Stimulated activated CD8-positive, alpha-beta memory T cell treated with anti-CD3 and anti-CD28 coated beads, Interleukin-4, amount 100 ng/mL, for 4 hours (primary cell): ENCODE measurements at places on chromosomes 1 and 21.

DNA sequence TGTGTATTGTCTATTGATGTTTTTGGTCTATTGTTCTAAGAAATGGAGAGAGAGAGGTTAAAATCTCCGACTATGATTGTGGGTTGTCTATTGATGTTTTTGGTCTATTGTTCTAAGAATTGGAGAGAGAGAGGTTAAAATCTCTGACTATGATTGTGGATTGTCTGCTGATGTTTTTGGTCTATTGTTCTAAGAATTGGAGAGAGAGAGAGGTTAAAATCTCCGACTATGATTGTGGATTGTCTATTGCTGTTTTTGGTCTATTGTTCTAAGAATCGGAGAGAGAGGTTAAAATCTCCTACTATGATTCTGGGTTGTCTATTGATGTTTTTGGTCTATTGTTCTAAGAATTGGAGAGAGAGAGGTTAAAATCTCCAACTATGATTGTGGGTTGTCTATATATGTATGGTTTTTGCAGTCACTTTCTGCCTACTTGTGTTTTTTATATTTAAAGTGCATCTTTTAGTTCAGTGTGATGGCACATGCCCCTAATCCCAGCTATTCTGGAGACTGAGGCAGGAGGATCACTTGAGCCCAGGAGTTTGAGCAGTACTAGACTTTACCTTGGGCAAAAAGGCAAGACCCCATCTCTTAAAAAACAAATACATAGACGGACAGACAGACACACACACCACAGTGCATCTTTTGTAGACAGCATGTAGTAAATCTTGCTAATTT is 16.2 kb downstream of the C1orf159 start:
- no peak for DNase-seq

DNA sequence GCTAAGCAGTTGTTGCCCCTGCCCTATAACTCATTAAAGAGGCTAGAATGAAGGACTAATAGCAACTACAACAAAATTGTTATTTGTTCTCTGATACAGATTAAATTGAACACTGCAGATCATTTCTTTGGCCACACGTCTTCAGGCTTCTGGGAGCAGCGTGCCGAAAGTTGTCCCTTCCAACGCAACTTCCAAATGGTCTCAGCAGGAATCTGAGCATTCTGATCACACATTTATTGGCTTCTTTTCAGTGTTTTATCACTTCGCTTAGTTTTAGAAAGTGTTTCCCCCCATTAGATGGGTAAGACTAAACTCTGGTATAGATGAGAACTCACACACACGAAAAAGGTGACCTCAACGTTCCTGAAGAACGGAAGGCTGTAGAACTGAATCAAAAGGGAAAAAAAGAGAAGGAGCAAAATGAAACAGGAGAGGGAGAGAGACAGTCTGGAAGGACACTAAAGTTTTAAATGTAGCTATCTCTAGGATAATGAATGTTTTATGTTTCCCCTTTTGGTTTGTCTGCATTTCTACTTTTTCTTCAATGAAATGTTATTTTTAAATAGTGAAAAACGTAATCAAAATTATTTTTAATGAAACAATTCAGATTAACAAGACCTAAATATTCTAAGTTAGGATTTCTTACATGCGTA is 336.5 kb downstream of the RRAGC start:
- DNase-seq, result no peak

GRCh38 chr1:167118188-167118587 is 24.3 kb downstream of the STYXL2 start:
- no peak for DNase-seq

- DNase-seq, result no peak
Measured at GRCh38 chr1:180160357-180160756, 5.7 kb downstream of the QSOX1 start.

DNA sequence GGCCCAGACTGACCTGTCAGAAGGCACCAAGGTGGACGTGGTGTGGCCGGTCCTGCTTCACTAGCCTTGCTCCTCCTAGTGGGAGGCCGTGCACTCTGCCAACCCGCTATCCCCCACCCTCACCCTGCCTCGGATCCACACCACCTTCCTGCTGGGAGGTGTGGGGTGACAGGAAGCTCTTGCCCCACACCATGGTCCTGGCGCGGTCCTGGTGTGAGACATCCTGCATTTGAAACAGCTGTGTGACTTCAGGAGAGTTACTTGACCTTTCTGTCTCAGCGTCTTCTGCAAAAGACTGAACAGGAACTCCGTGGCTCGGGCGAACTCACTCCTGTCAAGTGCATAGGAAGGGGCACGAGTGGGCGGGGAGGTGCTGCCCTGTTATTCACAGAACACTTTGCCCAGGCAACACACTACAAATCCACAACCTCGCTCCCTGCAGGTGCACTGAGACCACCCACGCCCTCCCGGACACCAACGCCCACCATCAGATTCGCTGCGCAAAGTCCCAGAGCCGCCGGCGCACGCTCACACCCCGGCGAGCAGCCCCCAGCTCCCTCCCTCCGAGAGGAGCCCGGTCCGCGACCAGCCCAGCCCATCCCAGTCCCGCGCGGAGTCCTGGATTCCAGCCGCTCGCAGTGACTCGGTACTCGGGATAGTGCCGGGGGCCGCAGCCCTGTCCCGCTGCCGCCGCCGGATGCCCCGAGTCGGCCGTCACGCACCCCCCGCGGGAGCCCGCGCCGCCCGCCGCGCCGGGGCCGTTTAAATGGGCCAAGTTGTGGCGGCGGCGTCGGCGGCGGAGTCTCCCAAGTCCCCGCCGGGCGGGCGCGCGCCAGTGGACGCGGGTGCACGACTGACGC is at the start of gene SAMD11:
SAMD11 (plus strand) TSS at position 793 of the 860 bp plus-strand sequence. CDS start 509 bp downstream, outside the sequence.
- DNase-seq, result no peak

DNA sequence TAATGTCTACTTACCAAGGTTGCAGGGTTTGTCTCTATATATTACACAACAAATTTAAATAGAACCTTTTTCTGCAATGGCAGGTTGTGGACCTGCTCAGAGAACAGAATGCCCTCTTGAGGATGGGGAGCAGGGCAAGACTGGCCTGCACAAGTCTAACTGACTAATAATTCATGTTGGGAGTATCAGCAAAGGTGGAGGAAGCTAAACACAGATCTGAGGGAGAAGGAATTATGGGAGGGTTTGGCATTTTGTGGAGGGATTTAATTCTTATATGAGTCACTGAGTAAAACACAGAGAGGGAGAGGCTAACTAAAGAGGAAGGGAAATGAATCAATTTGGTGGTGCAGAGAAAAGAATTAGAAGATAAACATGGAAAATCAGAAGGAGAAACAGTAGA is 40.0 kb downstream of the CLDN17 start:
- no peak for DNase-seq

GRCh38 chr1:231919886-231920285 is 293.3 kb downstream of the DISC1 start:
- DNase-seq, result no peak

DNA sequence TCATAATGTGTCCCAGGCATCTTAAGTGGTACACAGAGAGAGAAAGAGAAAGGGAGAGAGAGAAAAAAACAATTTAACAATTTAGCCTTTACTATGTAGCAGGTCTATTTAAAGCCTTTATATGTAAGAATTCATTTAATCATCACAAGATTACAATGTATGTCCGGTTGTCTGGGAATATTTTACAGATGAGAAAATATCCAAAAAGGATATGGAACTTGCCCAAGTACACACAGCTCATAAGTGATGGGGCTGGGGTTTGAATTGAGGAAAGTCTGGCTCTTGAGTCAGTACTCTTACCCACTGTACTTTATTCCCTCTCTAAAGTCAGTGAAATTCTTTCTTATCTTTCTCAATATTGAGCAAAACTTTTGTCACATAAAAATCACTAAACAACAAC is 104.6 kb downstream of the LYPLAL1 start:
- DNase-seq, result no peak

GRCh38 chr1:68000191-68000590 is 50.2 kb downstream of the DIRAS3 start:
- DNase-seq, result no peak

DNA sequence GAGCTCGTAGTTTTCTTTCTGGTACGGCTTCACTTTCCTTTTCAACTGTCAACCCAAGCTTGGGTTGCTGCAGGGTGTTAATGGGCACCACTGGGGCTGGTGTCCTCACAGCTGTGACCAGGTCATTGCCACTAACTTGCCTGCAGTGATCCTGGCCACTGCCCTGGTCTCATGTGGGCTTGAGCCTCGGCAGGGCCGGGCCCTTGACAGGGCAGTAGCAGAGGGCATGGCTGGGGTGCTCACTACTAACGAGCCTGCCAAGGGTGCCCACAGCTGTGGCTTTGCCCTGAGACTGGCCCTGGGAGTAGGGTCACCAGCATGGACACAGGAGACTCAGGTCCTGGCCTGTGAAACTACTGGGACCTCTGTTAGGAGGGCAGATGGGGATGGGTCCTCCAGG is 31.5 kb upstream of the GNPAT start:
- no peak for DNase-seq

DNA sequence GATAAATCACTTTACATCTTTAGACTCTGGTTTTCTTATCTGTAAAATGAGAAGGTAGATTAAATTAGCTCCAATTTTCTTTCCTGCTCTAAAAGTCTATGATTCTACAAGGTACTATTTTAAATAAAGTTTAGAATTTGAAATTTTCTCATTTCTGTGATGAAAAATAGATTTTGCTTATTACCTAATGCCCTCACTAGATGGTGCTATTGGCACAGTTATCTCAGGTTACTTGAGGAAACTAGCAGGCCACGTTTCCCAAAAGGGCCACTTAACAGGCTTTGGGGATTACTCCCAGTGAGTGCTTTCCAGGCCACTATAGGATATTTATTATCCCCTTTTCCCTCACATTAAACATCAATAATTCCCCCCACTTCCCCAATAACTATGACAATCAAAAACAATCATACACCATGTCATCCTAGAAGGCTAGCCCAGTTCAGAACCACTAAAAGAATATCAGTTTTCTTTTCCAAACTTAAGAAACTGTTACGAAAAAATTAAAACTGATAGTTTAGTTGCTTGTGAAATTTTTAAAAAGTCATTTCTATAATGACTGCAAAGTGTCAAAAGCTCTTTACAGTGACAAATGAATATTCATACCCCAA is 30.6 kb downstream of the OMA1 start:
- DNase-seq, result no peak

DNA sequence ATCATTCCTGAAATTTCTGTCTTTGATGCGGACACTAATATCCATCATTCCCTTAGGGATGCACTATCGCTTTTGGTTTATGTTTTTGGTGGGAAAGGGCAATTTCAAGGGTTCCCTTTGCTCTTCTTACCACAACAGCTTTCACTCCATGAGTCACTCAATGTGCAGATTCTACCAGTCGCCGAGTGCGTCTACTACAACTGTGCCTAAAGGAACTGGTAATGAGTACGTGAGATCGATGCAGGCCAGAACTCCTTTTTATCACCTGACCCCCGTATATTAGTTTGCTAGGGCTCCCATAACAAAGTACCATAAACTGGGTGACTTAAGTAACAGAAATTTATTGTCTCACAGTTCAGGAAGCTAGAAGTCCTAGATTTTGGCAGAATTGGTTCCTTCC is 27.5 kb upstream of the TMEM54 start:
- no peak for DNase-seq

DNA sequence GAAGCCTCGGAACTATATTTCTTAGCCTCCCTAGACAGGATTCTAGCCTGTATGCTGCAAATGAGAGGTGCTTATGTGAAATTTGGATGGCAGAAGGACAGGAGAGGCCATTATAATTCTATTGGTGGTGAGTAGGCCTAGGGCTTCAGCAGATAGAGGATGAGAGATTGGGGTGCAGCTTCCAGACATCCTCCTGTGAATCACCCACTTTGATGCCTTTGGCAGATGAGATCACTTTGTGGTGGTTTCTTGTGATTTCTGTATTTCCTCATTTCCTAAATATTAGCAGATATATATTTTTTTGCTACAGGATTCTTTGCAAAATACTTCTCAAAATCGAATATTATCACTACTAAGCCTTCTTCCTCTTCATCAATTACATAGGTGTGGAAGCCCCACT is 37.3 kb downstream of the MFSD2A start:
- DNase-seq, result no peak

DNA sequence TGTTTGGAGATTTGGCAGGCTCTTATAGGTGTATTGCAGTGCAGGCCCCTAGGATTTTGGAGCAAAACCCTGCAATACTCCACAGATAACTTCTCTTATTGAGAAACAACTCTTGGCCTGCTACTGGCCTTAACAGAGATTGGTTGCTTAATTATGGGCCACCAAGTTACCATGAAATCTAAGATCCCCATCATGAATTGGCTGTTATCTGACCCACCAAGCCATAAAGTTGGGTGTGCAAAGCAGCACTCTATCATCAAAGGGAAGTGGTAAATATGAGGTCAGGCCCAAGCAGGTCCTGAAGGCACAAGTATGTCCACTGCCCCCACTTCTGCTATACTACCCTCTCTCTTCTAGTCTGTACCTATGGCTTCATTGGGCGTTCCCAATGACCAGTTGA is 130.0 kb upstream of the TNFSF4 start:
- DNase-seq, result no peak

DNA sequence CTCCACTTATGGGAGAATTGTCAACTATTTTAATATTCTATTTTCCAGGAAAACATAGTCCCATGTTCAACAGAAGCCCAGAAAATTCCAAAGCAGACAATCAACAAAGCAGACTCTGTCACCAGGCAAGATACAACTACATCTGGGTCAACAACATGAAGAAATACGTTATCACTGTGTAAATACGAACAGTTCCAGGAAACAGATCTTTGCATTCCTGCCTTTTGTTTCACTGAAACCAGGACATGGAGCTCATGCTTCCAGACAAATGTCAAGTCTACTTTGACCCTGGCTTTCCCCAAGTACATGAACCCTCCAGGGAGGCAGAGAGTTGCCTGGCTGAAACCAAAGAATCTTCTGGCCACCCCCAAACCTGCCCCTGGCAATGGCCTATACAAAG is 106.7 kb downstream of the SETD4 start:
- DNase-seq, result no peak

GRCh38 chr1:90341516-90341915 is 346.6 kb downstream of the ZNF326 start:
- no peak for DNase-seq

DNA sequence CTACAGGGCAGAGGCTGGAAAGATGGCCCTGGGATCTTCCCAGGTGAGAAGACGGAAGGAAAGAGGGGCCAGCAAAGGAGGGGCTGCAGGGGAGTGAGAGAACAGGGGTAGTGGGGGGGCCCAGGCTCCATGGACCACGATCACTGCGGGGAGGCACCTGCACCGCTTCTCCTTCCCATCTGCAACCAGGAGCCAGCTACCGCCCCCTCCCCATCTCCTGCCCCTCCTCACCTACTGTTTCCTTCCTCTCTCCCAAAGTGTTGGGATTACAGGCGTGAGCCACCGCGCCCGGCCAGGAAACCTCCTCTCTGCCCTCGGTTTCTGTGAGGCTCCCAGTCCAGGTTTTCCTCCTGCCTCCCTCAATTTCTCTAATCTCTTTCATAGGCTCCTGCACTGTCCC is 19.4 kb downstream of the KIAA2013 start:
- no peak for DNase-seq

DNA sequence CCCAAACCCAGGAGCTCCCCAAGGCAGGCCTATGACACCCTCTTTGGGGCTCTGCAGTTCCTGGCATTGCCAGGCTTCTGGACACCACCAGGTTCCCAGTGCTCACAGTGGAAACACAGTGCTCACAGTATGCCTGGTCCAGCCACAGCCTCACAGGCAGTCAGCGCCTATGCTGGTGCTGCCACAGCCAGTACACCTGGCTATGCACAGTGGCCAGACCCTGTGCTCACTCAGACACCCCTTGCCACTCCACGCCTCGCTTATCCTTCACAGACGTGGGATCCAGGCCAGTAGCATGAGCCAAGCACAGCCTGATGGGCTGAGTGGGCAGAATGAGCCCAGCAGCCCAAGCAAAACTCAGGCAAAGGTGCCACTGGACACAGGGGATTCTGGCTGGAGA is 579.2 kb upstream of the ADGRL2 start:
- DNase-seq, result no peak
